ENCODE measurements at places on chromosomes 6 and 20.

- DNase-seq = peak; percentile 83
Observed at GRCh38 chr6:34484899-34485298, 19.0 kb downstream of the PACSIN1 start.

GRCh38 chr20:35636095-35636494, 20.5 kb downstream of the SPAG4 start:
- no peak for DNase-seq

DNA sequence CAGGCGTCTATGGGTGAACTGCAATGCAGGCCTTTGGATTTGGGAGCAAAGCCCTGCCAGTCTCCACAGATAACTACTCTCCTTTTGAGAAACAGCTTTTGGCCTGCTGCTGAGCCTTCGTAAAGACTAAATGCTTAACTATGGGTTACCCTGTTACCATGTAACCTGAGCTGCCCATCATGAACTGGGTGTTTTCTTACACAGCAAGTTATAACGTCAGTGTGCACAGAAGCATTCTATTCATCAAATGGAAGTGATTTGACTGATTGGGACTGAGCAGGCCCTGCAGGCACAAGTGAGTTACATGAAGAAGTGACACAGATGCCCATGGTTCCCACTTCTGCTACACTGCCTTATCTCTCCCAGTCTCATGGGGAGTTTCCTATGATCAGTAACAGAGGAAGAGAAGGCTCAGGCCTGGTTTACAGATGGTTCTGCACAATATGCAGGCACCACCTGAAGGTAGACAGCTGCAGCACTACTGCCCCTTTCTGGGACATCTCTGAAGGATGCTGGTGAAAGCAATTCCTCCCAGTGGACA, 319.1 kb downstream of the CD83 start:
- no peak for DNase-seq

DNA sequence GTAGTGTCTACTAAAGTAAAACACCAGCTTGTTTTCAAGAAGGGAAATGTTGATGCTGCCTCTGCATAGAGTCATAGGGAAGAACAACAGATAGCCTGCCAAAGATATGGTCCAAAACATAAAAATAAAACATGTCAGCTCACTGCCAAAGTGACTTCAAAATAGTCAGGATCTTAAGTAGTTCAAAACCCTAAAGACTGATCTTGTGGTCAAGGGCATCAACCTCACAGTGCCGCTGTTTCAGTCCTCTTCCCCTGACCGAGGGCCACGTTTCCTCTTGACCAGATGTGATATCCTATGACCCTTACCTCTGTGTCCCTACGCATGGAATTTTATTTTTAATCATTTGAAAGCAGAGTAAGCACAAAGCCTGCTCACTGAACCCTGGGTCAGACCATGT, 104.2 kb upstream of the CNKSR3 start:
- DNase-seq = no peak

DNA sequence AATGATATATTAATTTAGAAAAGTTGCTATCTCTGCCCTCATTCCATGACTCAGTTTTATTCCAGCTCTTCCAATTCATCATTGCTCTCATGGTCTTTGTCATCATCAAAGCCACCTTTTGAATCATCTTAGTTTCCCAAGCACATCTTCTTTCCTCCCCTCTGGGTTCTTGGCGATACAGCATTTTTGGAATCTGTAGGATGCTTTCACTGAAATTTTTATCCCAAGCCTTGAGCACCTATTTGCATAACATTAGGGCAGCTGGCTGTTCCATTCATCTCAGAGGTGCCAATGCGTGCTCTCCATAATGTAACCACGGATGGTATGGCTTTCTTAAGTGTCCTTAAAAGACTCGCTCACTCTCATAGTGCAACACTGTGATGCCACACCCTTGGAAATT, 100.4 kb downstream of the SNX5 start:
- DNase-seq = no peak

- no peak for DNase-seq
Observed at GRCh38 chr6:133609415-133610226, 279.3 kb upstream of the TCF21 start.
